ENCODE measurements at places on chromosomes 7 and 10.

DNA sequence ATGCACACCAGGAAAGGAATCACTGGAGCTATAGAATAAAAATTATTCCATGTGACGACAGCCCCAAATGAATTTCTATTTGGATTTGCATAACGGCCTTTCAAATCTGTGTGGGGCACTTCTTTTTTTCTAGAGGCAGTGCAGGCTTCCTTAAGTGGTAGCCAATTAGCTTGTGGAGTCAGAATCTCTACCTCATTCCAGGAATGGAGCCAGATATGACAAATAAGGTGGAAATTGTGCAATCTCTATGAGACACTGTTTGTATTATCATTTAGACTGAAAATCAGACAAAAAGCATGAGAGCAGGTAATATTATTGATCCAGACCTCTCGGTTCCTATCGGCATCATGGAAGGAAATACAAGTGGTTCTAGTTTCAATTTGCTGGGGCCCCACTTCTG is 78.7 kb downstream of the BEND7 start:
- no peak for DNase-seq

DNA sequence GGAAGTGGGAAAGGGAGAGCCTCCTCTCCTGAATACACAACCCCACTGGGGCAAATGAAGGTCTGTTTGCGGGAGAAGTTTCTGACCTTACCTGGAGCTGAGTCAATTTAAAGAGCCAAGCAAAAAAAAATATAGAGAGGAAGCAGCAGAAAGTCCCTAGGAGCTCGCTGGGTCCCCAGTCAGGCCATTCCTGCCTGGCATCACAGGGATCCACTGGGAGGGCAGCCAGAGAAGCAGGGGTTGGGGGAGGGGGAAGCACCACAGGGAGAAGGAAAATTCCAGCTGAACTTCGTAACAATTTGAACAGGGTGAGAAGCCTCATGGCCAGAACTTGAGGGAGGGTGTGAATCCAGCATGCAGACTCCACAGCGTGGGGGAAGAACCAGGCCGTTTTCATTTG is 298.7 kb downstream of the LRRTM3 start:
- no peak for DNase-seq

- no peak for DNase-seq
Observed at GRCh38 chr7:90792301-90792700, 196.2 kb downstream of the CDK14 start.

DNA sequence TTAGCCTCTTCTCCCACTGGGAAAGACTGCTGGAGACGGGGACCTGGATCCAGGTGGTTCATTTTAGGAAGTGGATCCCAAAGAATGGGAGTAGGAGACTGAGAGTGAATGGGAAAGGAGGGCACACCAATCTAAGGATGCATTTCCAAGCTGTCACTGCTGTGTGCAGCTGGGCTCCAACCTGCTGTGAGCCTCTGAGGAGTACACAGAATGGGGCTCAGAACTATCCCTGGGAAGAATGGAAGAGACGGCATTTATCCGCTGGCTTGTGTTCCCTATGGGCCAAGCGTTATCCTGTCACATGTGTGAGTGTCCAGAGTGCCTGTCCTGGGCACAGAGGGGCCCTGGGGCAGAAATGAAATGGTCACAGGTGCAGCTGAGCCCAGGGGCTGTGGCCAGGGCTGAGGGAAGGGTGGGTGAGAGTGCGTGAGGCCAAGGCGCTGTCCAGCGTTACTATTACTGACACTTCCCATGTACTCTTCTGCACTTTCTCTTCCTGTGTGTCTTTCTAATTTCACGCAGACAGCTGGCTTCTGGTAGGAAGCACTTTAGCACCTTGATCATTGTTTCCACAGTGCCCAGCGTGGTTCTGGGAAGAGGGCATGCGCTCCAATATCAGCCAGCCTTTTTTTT is 35.4 kb upstream of the PODXL start:
- no peak for DNase-seq

DNA sequence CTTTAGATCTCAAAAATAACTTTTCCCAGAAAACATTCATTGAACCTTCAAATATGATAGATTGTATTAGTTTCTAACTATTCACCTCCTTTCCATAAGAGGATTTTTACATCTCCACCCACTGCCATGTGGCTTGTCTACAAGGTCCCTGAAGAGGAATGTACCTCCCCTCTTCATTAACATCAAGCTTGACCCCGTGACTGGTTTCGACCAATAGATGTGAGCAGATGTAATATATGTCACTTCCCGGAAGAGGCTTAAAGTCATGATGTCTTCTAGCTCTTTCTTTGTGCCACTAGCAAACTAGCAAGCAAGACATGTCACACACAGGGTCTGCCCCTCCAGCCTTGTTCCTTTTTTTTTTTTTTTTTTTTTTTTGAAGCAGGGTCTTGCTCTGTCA is 6.9 kb downstream of the BAZ1B start:
- no peak for DNase-seq

GRCh38 chr10:104923501-104923900 is 282.4 kb downstream of the SORCS3 start:
- DNase-seq = no peak

All from SJSA1 (cell line).